ENCODE measurements at places on chromosomes 1 and 21. TPM values are rescaled to one million over a fixed set of nuclear protein-coding genes. Genes with fewer than 3 reads are reported as not detected.

Gene ZNF684
- 4.8 TPM for total RNA-seq

Gene PCBP3
- total RNA-seq = 6.6 TPM

DNA sequence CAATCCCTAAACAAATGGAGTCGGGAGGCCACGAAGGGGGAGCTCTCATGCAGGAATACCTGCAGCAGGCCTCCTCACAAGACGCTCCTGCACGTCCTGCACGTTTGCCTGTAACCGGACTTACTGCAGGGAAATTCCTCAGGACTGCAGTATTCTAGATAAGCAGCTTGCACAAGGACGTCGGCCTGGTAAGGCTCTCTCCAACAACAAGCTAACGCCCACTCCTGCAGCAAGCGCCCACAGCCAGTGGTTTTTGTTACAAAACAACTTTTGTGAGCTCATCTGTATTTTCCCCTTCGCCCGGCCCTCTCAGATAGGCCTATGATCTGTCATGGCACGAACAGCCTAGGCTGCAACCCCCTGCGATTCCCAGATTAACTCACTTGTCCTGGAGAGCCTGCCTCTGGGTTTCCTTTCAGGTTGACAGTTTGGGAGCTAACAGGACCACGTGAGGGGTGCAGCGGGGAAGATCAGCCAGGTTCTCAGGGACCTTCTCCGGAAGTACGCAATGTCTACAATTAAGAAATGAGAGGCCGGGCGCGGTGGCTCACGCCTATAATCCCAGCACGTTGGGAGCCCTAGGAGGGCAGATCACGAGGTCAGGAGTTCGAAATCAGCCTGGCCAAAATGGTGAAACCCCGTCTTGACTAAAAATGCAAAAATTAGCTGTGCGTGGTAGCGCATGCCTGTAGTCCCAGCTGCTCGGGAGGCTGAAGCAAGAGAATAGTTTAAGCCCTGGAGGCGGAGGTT lies 921 bp upstream of the MIB2 start:
- peak overlapping the region; percentile 90 for H3K4me3 ChIP-seq
- H3K27me3 ChIP-seq = no peaks in the 10 kb centered on the region
- peak; percentile 76 for DNase-seq
- peak overlapping the region; percentile 90 for H3K27ac ChIP-seq

DNA sequence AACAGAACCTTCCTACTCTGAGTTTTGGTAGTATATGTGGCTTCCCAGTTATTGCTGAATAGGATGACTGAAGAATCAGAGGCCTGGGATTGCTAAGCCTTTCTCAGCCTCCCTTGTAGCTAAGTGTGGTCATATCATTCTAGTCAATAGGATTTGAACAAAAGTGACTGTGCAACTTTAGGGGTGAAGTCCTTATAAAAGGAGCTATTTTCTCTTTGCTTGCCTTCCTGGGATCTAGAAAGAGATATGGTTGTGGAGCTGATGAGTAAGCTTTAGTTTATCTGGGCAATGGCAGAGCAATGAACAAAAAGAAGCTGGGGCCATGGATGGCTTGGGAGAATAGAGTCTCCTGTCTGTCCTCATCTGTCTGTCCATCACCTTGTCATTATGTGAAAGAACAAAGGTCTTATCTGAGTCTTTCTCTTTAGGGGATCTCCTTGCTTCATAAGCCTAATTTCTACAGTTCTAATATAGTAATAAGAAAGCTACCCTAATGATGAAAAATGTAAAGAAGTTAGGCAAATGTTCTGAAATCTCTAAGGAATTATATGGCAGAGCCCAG lies 91.5 kb downstream of the TENT5C start:
- no peaks in the 10 kb centered on the region for H3K4me1 ChIP-seq
- DNase-seq = no peak
- no peak overlapping the region for H3K27ac ChIP-seq
- no peaks in the 10 kb centered on the region for H3K27me3 ChIP-seq
- no peaks in the 10 kb centered on the region for H3K36me3 ChIP-seq
- H3K4me3 ChIP-seq = no peak overlapping the region

DNA sequence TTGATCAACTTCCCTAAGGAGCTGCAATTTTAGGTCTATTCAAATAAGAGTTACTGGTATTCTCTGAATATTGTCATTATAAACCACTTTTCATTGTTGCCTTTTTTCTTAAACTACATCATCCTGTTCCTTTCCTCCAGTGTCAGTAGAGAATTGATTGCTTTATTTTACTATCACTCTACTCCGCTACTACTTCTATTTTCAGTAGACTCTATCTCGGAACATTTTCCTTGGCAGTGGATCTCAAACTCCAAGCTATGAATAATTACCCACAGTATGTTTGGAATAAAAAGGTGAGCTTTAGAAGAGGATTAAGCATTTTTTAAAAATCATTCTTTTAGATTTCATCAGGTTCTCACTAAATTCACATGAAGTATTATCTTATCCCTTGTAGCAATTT lies 224.9 kb downstream of the GREM2 start:
- no peak overlapping the region for H3K27ac ChIP-seq
- H3K4me3 ChIP-seq = no peak overlapping the region
- no peaks in the 10 kb centered on the region for H3K4me1 ChIP-seq
- no peaks in the 10 kb centered on the region for H3K36me3 ChIP-seq

GRCh38 chr1:23436520-23437354 lies 12.2 kb upstream of the TCEA3 start:
- H3K27me3 ChIP-seq = no peaks in the 10 kb centered on the region
- no peak overlapping the region for H3K27ac ChIP-seq
- DNase-seq = peak; percentile 39
- no peaks in the 10 kb centered on the region for H3K4me1 ChIP-seq

- H3K27me3 ChIP-seq = peaks cover 11% of the 10 kb centered on the region
- no peaks in the 10 kb centered on the region for H3K36me3 ChIP-seq
- no peak overlapping the region for H3K4me3 ChIP-seq
- H3K27ac ChIP-seq = no peak overlapping the region
Measured at GRCh38 chr21:42777064-42777756, 102.1 kb downstream of the WDR4 start.

GRCh38 chr1:96968983-96969382 lies 247.4 kb downstream of the PTBP2 start:
- no peaks in the 10 kb centered on the region for H3K36me3 ChIP-seq
- no peak overlapping the region for H3K4me3 ChIP-seq
- no peak for DNase-seq
- H3K4me1 ChIP-seq = no peaks in the 10 kb centered on the region

Data from activated CD4-positive, alpha-beta memory T cell treated with anti-CD3 and anti-CD28 coated beads for 36 hours (primary cell).